ENCODE measurements at places on chromosomes 4 and X.

DNA sequence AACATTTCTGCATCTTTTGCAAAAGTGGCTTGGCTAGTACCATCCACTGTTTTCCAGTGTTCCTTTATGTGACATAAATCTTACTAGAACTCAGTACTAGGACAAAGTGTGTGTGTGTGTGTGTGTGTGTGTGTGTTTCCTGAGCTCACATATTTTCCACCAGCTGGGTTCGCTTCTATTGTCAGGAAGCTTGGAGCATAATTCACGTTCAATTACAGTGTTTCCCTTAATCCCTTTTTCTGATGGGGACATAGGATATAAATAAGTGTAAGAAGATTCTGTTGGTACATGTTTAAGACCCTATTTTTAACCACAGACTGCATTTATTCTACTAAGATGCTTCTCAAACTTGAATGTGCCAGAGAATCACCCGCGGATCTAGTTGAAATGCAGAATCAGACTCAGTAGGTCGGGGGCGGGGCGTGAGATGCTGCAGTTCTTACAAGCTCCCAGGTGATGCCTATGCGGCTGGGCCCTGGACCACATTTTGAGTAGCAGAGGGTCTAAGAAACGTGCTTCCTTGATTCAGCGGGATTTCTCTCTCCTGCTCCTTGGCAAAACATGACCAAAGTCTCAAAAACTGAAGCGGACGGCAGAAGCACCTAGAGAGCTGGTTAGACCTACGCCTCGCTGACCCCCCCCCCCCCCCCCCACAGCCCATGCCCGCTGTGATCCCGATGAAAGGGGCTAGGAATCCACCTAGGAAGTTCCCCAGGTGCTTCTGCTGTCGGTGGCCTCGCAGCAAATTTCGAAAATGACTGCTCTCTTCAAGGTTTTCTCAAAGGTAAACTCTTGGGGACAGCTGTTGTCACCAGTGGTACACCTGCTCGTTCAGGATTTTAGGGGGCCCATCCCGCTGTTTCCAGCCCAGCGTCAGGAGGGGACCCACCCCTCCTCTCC lies 797 bp downstream of the CD99L2 start:
- no peak for DNase-seq

DNA sequence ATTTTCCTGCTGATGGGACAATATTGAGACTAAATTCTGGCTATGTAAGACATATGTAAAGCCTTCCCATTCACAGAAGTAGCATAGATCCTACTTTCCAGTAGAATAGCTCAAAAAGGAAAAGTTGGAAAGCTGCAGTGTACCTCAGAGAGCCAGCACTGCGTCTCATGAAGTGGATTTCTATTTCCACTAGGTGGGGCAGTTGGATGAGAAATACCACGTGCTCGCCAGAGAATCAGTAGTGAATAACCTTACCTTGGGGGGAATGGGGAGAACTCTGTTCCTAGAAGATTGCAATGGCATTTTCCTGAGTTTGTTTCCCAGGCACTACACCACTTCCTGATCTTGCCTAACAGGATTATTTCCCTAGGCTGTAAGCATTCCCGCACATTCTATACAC lies 907.1 kb downstream of the FSTL5 start:
- DNase-seq: no peak

GRCh38 chr4:73309211-73309610 lies 50.6 kb upstream of the ANKRD17 start:
- no peak for DNase-seq

DNA sequence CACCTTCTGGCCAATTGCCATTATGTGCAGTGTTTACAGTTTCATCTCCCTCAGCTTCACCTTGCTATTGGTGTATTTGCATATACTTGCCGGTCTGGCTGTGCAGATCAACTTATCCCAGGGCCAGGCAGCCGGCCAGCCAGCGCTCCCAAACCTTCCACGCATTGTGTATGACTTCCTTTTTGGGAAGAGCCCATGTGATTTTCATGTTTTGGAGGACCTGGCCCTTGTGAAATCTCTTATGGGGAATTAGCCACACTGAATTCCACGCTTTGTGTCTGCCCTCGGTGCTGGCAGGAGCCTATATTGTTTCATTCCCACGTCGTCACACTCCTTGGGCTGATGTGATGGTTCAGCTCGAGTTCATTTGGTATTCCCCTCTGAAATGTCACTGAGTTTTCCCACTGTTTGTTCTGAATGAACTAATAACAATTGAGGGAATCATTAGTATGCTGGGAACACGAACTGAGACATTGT lies 6.0 kb upstream of the PDLIM3 start:
- no peak for DNase-seq

DNA sequence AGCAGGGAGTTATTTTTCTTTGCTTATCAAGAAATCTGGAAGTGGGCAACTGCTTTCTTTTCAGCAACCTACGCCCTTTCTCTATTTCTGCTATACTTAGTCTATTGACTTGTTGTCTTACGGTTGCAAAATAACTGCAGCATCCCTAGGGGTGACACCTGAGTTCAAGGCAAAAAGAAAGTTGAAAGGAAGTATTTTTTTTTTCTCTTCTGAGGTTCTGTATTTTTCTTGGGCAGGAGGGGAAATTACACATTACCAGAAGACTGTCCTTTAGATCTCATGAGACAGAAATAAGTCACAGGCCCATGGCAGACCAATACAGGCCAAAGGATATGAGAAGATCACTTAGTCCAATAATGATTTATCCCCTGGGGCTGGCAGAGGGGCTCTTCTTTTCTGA lies 204.7 kb upstream of the CASK start:
- DNase-seq: no peak

DNA sequence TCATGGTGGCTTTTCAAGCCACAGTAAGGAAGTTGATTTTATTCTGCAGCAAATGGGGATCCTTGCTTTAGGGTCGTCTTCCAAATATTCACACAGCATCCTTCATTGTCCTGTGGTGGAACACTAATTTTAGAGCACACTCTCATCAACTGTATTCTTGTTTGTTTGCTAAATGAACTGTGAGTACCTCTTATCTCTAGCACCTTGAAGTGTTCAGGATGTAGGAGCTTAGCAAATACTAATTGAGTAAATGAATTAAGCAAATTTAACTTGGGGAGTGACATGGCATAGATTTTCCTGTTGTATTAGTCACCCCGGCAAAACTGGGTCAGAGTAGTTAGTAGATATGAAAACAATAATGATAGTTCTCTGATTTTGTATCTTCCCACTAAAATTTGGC lies 156.9 kb downstream of the UBE2NL start:
- DNase-seq: no peak

DNA sequence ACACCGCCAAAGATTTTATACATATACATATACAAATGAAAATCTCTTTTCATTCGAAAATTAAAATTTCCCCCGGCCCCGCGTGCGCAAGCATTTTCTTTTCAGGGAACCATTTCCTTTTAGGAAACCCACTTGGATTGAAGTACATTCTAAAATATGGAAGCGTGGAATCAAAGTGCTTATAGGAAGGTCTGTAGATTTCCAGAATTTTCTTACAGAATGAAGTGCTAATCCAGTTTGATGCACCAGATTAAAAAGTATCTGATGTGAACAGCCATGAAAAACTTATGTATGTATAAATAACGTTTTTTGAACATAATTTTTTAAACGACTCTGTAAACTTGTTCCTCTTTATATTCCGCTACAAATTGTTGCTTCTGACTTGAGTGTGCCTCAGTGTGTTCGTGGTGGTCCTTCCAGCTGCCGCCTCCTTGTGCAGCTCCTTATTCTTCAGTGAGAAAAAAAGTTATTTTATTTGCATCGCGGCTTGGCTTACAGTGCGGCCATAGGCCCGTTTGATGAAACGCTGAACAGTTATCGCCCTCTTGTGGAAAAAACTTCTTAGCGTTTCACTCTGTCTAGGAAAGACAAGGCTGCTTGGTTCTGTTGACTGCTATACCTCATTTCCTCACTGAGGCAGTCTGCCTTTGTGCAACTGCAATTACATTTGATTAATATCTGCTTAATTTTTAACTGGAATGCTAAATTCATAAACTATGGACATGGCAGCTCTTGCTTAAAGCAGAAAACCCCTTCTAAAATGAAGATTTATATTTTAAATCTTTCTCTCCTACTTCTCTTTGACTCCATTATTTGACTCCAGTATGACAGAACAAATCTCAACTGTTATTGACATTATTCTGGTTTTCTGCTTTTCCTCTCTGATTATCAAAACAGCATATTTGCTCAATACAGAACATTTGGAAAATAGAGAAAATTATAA lies 4.7 kb upstream of the NKX6-1 start:
- DNase-seq: no peak

DNA sequence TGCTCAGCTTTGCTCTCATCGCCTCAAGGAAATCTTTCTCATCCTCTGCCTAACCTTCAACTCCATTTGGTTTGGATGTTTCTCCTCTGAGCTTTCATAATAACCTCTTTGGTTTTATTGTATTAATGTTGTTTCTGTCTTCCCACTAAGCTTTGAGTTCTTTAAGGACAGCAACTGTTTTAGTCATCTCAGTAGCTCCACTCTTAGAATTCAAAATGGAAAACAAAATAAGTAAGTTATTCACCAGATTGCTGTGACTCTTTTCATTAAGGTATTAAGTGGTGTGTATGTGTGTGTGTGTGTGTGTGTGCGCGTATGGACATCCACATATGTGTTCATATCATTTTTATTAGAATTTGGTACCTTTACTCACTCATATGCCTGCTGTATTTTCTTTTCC lies 279.2 kb upstream of the BOD1L1 start:
- DNase-seq: no peak

DNA sequence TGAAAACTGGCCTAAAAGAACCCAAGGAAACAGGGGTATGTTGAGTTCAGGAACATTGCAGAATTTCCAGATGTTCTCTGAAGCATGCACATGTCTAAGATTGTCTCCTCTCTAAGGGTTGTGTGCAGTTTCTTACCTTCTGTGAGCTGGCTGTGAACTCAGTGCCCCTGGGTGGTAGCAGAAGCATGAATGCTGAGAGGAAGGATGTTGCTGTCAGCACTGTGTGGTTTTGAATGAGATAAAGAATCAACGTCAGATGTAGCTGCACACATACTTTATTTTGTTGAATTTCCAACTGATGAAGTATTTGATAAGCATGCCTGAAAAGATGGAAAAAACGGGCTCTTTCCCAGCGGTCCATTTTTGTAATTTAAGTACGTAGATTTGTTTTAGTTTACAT lies 23.8 kb upstream of the CD38 start:
- DNase-seq: peak; percentile 16

DNA sequence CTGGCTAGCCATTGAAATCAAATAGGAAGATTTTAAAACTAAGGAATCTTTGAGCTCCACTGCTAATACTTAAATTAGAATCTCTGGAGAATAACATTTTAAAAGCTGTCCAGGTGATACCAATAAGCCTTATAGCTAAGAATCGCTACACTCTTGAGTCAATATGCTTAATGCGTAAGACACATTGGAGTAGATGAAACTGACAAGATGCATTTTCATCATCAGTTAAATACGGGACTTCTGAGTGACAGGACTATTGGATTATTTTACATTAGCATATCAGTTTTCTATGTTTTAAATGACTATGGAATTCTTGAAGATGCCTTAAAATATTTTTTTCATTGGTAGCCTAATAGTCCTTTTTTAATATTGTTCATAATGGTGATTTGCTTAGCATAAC lies 80.2 kb downstream of the ATOH1 start:
- no peak for DNase-seq

DNA sequence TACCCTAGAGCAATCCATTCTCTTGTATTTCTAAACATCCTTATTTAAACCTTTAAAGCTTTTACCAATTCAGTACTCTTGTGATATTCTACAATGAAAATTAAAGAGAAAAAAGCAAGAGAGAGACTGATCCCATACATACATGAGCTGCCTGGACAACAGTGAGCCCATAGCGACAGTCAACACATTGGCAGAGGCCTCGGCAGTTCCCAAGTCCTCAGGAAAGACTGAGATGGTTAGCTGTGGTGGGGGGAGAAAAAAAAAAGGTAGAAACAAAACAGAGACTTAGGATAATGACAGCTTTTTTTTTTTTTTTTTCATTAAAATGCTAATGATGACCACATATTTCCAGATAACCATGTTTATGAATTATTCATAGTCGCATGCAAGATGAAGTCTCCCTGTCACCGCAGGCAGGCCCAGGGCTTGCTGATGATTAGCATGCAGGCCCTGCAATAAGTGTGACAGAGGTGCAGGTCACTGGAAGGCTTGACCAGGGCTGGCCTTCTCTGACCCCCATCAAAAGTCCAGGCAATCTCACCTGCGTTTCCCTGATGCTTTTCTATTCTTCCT lies 148.8 kb downstream of the APBB2 start:
- no peak for DNase-seq

- no peak for DNase-seq
Measured at GRCh38 chr4:129972257-129972656, 876.3 kb downstream of the C4orf33 start.

DNA sequence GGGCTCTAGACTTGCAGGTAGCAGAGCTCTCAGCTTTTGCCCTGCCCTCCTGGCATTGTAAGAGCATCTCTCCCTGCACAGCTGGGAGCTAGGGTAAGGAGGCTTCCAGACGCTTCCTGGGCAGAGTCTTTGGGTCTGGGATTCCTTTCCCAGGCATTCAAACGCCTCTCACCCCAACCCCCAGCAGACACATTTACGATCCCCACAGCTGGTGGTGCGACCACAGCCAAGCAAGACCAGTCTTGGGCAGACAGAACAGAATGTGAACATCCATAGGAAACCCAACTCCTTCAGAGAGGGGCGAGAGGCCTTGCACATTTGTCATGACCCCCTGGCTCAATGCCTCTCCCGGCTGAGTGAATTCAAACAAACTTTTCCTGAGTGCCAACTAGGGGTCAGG lies 38.1 kb upstream of the CD99L2 start:
- DNase-seq: no peak

DNA sequence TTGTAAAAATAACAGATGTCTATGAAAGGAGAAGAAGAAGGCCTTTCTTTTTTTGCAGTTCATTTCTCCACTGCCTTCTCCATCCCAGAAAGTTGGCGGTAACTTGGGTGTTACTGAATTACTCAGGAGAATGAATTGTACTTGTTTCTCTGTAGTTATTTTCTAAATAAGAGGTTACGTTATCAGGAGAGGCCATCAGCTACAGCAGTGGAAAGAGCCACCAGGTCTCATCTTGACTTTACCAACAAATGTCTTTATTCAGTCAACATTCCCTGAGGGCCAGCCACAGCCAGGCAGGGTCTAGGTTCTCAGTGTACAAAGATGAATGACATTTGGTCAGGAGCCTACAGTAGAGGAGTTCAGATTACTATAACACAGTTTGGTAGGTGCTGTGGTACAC lies 8.1 kb downstream of the HADH start:
- no peak for DNase-seq
